ENCODE measurements at places on chromosomes 12 and 14. TPM values are rescaled to one million over a fixed set of nuclear protein-coding genes. Genes with fewer than 3 reads are reported as not detected.
A peak's percentile ranks its signal among the peaks of the same experiment; 100 is the strongest.

Gene DTX1
- under 0.01 TPM for total RNA-seq

Gene GARIN6
- not detected for total RNA-seq

Gene FOXN4
- total RNA-seq: not detected

Gene MYO1H
- total RNA-seq: not detected

DNA sequence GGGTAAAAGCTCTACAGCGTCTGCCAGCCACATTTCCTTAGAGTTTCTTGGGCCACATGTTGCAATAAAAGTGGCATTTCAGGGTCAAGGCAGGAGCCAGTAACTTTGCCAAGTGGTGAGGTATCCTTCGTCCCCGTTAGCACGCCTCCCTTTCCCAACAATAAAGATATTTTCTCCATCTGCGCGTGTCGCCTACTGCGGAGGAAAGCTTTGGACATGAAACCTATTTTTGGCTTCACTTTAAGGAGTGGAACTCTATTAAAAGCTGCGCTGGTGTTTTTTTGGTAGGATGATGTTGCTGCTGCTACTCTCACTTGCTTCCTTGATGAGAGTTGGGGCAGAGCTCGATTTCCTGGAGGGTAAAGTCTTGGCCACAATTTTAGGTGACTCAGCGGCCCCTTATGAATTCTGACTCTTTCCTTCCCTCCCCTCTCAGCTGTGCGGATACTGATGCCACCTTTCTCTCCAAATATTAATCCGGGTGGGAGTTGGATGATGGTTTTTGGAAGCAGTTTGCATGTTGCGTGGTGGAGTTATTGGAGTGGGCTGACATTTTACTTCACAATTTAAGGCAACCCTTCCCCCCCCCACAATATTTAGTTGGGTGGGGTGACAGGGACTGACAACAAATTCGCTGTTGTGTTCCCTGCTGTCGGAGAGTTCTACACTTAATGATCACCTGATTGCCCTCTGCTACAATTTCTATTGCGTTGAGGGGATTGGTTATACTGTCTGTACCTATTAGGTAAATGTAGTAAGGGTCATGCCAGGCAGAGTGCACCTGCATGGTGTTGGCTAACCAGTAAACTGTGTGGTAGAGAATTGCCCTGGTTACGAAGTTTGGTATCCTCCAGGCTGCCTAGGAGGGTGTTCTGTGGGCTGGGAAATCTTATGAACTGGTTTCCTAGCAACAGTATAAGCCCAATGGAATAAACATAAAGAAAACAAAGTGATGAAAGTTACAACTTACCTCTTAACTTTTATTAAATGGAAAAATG is 1.1 kb downstream of the CCDC91 start:
- DNase-seq: peak; percentile 82

DNA sequence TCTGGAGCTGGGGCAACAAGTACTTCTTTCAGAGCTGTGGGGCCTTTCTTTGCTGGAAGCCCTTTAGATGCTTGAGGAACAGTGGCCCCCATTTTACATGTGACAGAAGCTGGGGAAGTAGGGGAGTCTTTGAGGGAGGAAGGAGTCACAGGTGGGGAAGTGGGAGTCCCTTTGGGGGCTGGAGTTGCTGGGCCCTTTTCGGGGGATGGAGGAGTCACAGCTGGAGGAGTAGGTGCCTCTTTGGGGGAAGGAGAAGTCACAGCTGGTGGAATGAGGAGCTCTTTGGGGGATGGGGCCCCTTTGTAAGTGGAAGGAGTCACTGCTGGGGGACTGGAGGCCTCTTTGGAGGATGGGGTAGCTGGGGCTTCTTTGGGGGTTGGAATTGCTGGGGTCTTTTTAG is 8.6 kb downstream of the NACA start:
- DNase-seq: no peak

DNA sequence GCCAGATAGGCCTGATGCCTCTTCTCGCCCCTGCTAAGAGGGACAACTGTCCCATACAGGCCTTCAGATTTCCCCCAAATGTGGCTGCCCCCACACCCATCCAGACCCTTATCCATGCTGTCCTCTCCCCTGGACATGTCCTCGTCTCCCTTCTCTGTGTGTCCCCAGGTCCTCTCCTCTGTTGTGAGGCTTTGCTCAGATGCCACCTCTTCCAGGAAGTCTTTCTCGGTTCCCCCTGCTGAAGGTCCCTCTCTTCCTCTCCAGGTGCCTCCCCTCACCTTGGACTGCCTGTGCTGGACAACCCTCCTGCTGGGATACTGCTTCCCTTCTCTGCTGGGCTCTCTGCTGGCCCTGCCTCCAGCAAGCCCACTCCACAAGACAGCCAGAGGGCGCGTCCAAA is 33.7 kb downstream of the BEGAIN start:
- no peak for DNase-seq

DNA sequence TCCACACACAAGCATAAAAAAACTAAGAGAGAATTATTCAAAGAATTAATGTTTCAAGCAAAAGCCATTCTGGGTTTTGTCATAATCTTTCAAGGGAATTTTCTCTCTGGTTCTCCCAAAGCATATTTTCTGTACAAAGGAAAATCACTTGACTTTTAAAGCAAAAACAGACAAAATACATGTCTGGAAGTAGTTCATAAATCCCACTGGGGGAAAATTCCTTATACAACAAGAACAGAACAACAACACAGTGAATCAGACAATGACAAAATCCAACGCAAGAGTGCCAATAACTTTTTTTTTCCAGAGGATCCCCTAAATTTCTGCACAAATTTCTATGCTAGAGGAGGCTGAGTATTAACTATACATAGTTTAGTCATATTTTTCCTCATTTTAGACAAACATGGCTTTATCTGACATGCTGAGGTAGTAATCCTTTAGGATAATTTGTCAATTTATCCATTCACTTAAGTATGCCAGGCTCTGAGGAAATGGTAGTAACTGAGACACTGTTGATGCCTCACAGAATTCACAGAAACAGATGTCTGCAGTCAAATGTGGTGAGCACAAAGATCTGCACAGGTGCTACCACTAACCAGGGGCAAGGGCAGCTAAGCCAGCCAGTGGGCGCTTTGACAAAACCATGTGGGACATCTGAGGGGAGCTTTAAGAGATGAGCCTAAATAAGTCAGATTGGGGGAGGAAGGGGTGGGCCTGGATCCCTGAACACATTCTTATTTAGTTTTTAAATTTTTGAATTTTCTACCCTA is 38.0 kb downstream of the GRIP1 start:
- no peak for DNase-seq

- peak; percentile 15 for DNase-seq
Measured at GRCh38 chr12:125922330-125922729, 857.1 kb downstream of the AACS start.

- DNase-seq: no peak
Measured at GRCh38 chr14:71659159-71659558, 273.1 kb upstream of the RGS6 start.

- no peak for DNase-seq
Measured at GRCh38 chr12:19234171-19234704, 104.7 kb downstream of the PLEKHA5 start.

- DNase-seq: no peak
Measured at GRCh38 chr14:78103271-78103670, 66.9 kb upstream of the NRXN3 start.

All from osteoblast (primary cell).